Breast epithelium (tissue), 4 donors: ENCODE measurements at places on chromosomes 12 and 14.

DNA sequence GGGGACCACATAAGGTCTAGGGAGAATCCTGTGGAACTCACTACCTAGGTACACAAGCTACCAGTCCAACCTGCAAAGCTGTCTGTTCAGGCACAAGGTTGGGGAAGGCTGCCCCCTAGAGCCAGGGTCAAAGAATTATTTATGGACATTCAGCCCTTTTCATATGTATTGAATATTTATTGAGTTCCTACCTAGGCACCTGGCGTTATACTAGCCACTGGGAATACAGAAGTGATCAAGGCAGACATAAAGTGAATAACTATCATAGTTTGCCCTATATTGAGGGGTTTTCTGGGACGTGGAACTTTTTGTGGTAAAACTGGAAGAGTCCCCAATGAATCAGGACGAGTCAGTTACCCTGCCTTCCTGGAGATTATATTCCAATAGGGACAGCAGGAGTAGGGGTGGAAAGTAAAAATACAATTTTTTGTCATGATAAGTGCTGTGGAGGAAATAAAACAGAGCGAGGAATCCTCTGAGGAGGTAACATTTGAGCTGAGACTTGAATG, 5.8 kb upstream of the SLC48A1 start:
- no peak for DNase-seq

- peak; percentile 43 for DNase-seq
These were observed 14.2 kb downstream of the DLK1 start for GRCh38 chr14:100740929-100741328.

GRCh38 chr12:121139286-121139685, 6.6 kb downstream of the P2RX7 start:
- DNase-seq = no peak

GRCh38 chr14:45135156-45135555, 574 bp upstream of the FANCM start:
- DNase-seq = no peak

DNA sequence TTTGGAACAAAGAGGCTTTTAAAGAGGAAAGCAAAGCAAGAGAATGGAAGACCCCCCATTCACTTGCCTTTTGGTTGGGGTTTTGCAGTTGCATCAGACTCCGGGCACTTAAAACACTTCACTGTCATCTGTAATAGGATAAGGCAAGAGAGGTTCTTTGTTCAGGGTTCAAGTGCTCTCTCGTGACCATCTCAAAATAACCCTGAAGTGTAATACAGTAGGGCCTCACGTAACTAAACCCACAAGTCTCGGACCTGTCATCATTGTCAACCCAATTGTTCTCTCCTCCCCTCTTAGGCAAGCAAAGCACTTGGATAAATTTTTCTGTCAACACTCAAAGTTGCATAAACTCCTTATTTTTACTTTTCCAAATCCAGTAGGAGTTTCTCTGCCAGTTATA, 26.9 kb upstream of the MYBPC1 start:
- DNase-seq = no peak

- DNase-seq = no peak
These were observed 2.8 kb upstream of the A2ML1 start for GRCh38 chr12:8819666-8819980.

- DNase-seq = no peak
These were observed 12.7 kb upstream of the SVOP start for GRCh38 chr12:109033239-109034196.

DNA sequence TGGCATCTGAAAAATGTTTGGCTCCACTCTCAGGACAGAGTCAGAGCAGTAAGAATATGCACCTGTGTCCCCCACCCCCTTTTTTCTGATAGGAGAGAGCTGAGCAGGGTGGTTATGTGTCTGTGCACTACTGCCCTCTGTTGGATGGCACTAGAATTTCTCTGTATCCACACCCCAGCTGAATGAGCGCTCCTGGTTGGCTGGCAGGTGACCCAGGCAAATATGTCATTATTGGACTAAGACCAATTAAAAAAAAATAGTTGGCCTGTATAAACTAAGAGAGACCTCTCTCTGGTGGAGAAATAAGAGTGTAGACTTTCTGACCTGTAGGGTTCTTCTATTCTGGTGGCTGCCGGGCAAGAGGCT, 107.0 kb downstream of the PTCSC3 start:
- no peak for DNase-seq

- no peak for DNase-seq
These were observed 10.0 kb downstream of the WNT1 start for GRCh38 chr12:48988030-48988649.

GRCh38 chr12:118447181-118447580, 70.8 kb downstream of the SUDS3 start:
- DNase-seq = no peak

- no peak for DNase-seq
These were observed 41.8 kb upstream of the KCNK13 start for GRCh38 chr14:90019824-90020523.

GRCh38 chr12:62371661-62372060, 95.0 kb upstream of the MON2 start:
- DNase-seq = no peak

GRCh38 chr12:30830751-30831150, 76.0 kb upstream of the CAPRIN2 start:
- no peak for DNase-seq

DNA sequence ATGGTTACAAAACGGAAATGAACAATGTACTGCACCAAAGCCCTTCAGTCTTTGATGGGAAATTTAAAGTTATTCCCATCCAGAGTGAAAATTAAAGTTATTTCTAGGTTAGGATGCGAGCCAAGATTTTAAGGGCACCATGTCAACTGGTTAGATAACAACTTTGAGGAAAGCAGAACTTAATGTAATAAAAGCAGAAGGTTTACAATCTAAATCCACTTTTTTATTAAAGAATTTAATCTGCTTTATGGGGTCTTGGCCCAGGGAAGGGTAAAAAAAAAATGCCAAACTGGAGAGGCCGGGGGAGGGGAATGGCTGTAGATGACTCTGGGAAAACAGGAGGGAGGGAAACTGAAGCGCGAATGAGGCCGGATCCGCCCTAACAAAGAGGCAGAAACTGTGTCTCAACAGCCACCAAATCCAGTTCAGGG, 108.2 kb upstream of the ATF7IP start:
- DNase-seq = no peak

DNA sequence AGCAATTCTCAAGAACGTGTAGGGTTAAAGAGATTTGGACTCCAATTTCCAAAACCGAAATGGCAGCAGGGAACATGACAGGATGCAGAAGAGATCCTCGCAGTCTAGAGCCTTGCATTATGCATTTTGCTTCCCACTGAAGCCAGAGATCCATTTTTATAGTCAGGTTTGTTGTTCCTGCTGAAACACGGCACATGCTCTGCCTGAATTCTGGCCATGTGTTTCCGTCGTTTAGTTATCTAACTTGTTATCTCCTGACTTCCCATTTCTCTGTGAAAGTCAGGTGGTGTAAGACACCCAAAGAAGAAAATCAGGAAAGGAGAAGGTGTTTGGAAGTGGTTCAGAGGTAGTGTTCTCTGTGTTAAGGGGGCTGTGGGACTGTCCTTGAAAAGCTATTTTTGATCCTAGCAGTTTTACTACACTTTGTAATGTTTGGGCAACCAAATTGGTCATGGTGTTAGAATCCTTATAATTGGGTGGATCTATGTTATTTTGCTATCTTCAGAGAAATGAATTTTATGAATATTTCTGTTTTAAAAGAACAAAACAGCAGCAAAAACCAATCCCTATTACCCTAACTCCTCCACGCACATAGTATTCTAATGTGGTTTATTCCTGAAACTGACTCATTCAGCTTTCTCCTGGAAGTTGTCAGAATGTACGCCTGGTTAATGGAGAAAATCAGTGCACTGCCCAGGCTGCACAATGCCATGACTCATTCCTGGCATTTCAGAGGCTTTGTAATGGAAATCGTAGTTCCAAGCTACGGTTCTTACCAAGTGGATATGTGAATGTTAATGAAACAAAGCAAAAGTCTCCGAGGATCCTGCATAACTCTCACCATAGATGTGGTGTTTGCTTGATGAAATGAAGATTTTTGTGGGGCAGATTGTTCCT, 110.1 kb downstream of the SAMD4A start:
- DNase-seq = no peak

DNA sequence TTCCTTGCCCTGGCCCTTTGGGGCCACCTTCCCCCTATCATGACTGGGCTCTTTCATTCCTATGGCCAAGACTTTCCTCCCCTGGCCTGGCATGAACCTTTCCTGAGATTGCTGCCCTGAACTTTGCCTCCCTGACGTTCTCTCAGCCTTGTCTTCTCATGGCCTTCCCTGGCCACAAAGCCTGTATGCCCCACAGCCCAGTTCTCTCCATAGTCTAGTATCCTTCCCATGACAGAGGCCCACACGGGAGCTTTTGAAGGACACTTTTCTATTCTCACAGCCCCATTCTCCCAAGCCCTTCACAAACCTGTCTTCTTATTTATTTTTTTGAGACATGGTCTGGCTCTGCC, 4.5 kb upstream of the RNU7-1 start:
- no peak for DNase-seq

GRCh38 chr12:128455851-128456250, 188.9 kb downstream of the TMEM132C start:
- DNase-seq = no peak

DNA sequence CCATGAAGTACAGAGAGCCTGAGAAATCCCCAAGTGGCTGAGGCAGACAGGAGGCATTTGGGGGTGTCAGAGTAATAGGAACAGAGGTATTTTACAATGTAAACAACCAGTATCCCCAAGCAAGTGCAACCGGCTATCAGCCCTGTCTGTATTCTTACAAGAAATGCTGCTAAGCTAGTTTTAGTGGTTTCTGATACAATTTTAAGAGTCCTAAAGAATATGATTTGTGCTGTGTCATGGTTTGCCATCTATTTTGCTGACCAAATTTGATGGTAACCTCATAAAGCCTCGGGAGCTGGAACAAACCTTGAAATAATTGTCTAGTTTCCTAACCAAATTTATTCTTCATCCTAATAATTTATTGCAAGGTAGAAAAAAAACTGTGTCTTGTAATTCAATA, 46.7 kb upstream of the EGLN3 start:
- no peak for DNase-seq

DNA sequence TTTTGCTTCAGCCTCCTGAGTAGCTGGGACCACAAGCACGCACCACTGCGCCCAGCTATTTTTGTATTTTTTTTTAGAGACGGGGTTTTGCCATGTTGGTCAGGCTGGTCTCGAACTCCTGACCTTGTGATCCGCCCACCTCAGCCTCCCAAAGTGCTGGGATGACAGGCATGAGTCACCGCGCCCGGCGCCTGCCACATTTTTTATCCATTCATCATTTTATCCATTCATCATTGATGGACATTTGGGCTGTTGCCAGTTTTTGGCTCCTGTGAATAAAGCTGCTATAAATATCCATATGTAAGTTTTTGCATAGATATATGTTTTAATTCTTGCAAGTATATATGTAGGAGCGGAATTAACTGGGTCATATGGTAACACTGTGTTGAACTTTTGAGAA, 79.5 kb downstream of the DAAM1 start:
- DNase-seq = no peak

GRCh38 chr14:21106498-21107282, 5.8 kb downstream of the TMEM253 start:
- peak; percentile 82 for DNase-seq

DNA sequence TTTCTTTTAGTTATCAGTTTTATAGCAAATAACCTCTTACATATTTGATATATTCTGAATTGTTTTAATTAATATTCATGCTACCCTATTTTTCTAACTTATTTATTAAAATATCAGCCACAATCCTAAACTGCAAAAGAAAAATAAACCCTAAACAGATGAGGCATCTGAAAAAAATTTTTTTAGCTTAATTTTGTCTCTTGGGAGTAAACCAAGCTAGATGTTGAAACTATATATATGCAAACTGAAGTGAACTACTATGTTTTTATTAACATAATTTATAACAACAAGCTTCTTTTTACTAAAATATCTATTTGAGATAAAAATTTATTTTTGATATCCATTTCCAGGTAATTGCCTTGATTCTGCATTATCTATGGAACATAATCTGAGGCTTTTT, 87.6 kb downstream of the PTPRQ start:
- no peak for DNase-seq

DNA sequence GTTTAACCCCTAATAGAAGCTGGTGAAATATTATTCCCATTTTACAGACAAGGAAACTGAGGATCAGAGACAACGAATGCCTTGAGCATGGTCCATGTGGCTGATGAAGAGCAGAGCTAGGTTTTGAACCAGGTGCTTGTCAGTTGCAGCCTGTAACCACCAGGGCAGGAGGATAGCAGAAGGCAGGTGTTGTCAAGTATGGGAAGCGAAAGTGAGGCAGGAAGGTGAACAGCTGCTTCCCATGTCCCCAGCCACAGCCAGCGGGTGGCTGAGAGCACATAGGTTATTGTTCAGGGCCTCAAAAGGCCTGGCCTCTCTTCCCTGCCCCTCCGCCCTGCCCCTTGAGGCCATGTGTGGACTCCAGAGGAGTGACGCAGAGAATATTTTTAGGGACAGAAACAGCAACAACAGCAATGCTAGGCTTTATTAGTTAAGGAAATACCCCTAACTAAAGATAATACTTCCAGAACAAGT, 39.6 kb downstream of the IQSEC3 start:
- DNase-seq = no peak

DNA sequence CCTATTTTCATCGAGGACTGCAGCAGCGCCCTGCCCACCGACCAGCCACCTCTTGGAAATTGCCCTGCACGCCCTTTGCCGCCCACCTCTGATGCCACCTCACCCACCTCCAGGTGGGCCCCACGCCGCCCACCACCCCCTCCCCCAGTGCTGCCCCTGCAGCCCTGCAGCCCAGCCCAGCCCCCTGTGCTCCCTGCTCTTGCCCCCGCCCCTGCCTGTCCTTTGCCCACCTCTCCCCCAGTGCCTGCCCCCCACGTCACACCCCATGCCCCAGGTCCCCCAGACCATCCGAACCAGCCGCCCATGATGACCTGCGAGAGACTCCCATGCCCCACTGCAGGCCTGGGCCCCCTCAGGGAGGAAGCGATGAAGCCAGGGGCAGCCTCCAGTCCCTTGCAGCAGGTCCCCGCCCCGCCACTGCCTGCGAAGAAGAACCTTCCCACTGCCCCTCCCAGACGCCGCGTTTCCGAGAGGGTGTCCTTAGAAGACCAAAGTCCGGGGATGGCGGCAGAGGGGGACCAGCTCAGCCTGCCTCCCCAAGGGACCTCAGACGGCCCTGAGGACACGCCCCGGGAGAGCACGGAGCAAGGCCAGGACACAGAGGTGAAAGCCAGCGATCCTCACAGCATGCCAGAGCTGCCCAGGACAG, 96.5 kb downstream of the LGMN start:
- DNase-seq = no peak

- no peak for DNase-seq
These were observed 5.3 kb upstream of the TMEM119 start for GRCh38 chr12:108602976-108603704.

- DNase-seq = no peak
These were observed 593.8 kb downstream of the RPL10L start for GRCh38 chr14:46057799-46058198.
